ENCODE measurements at places on chromosomes 16 and 17.

DNA sequence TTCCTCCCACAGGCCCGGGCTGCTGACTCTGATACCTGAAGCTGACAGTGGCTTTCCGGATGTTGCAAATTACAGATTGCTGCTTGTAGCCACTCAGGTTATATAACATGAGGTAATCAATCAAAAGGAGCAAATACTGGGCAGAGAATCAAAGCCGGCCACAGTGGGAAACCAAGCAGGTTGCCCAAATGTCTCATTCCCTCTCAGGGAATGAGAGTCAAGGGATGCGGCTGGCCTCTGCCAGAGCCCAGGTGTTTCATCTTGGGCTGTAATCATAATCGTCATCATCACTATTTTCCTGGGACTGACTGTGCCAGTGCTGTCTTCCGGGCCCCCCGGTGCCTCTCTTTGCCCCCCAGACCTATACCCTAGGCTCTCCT lies 292.4 kb upstream of the FOXF1 start:
- H3K4me1 ChIP-seq, result peaks cover 31% of the 10 kb centered on the region
- no peak overlapping the region for H3K27ac ChIP-seq
- no peak overlapping the region for H3K4me3 ChIP-seq
- DNase-seq, result no peak
- no peaks in the 10 kb centered on the region for H3K27me3 ChIP-seq

DNA sequence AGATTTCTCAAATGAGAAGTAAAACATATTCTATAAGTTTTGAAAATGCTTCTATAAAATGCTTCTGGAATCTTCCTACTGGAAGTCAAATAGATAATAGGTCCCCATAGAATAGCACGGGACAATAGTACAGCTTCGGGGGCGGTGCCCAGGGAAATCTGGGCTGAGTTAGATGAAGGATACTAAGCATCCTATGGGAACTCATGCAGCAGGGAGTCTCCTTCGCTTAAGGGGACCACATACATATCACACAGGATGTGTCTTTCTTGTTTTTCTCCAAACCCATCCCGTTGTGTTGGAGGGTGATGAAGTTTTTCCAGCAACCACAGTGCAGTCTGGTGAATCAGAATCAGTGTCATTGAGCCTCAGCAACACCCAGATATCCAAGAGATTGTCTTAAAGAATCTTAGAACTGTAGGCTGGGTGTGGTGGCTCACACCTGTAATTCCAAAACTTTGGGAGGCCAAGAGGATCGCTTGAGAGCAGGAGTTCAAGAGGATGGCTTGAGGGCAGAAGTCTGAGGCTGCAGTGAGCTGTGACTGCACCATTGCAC lies 84.2 kb downstream of the PITPNC1 start:
- no peak overlapping the region for H3K27ac ChIP-seq
- no peaks in the 10 kb centered on the region for H3K27me3 ChIP-seq
- DNase-seq, result no peak
- H3K36me3 ChIP-seq, result peaks cover 3% of the 10 kb centered on the region
- no peaks in the 10 kb centered on the region for H3K4me1 ChIP-seq

- no peak overlapping the region for H3K27ac ChIP-seq
- H3K27me3 ChIP-seq, result peaks cover 8% of the 10 kb centered on the region
- H3K4me3 ChIP-seq, result no peak overlapping the region
- no peaks in the 10 kb centered on the region for H3K36me3 ChIP-seq
Measured at GRCh38 chr17:47213540-47213939, 4.4 kb downstream of the MYL4 start.

- H3K4me1 ChIP-seq, result no peaks in the 10 kb centered on the region
- H3K4me3 ChIP-seq, result no peak overlapping the region
- no peaks in the 10 kb centered on the region for H3K36me3 ChIP-seq
- no peak overlapping the region for H3K27ac ChIP-seq
- H3K27me3 ChIP-seq, result no peaks in the 10 kb centered on the region
Measured at GRCh38 chr16:76532188-76532973, 255.2 kb downstream of the CNTNAP4 start.

- no peaks in the 10 kb centered on the region for H3K4me1 ChIP-seq
- no peak overlapping the region for H3K4me3 ChIP-seq
- no peak overlapping the region for H3K27ac ChIP-seq
- H3K27me3 ChIP-seq, result peaks cover 22% of the 10 kb centered on the region
- no peak for DNase-seq
Measured at GRCh38 chr17:8345951-8346665, 6.5 kb downstream of the ODF4 start.

GRCh38 chr17:8857919-8858318 lies 9.6 kb downstream of the PIK3R6 start:
- H3K4me3 ChIP-seq, result no peak overlapping the region
- H3K27ac ChIP-seq, result no peak overlapping the region
- no peaks in the 10 kb centered on the region for H3K36me3 ChIP-seq
- H3K4me1 ChIP-seq, result no peaks in the 10 kb centered on the region
- peak; percentile 42 for DNase-seq
- H3K27me3 ChIP-seq, result no peaks in the 10 kb centered on the region

- no peaks in the 10 kb centered on the region for H3K4me1 ChIP-seq
- no peak overlapping the region for H3K4me3 ChIP-seq
- no peak for DNase-seq
- no peaks in the 10 kb centered on the region for H3K36me3 ChIP-seq
- no peaks in the 10 kb centered on the region for H3K27me3 ChIP-seq
Measured at GRCh38 chr16:78650339-78651074, 551.1 kb downstream of the WWOX start.

GRCh38 chr17:76384987-76385891 lies 830 bp downstream of the SPHK1 start:
- peaks cover 19% of the 10 kb centered on the region for H3K36me3 ChIP-seq
- peaks cover 13% of the 10 kb centered on the region for H3K4me1 ChIP-seq
- peak overlapping the region; percentile 95 for H3K27ac ChIP-seq
- peak overlapping the region; percentile 80 for H3K4me3 ChIP-seq

GRCh38 chr16:57619606-57620334 lies 8.7 kb upstream of the ADGRG1 start:
- no peak overlapping the region for H3K27ac ChIP-seq
- peaks cover 19% of the 10 kb centered on the region for H3K4me1 ChIP-seq

- peak; percentile 6 for DNase-seq
- no peaks in the 10 kb centered on the region for H3K27me3 ChIP-seq
- peaks cover 5% of the 10 kb centered on the region for H3K36me3 ChIP-seq
Measured at GRCh38 chr17:27640790-27641189, 9.8 kb downstream of the LGALS9 start.

DNA sequence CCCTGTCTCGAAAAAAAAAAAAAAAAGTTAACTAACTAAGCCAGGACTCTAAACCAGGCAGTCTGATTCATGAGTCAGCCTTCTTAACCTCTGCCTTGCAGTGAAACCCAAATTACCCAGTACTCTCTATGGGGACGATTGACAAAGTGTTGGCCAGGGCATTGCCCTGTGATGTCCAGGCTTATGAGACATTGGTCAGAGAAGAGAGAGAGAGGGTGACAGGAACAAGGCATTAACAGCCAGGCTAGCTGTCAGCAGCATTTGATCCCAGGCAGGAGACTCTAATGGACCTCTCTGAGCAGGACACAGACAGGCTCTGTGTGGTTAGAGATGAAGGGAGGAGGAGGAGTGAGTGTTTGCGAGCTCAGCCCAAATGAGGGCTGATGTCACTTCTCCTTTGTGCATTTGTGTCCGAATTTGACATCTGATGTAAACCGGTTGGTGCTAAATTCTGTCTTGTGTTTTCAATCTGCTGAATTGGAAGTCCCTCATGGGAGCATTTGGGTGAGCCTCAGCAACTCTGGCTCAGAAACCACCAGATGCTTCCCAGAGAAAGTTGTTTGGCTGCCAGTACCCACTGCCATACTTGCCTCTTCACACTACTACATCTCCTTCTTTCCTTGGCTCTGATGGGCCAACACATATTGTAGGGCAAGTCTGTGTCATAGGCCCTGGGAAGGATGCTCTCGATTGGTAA lies 4.3 kb upstream of the MYL4 start:
- H3K27ac ChIP-seq, result peak overlapping the region; percentile 24
- H3K4me3 ChIP-seq, result no peak overlapping the region

DNA sequence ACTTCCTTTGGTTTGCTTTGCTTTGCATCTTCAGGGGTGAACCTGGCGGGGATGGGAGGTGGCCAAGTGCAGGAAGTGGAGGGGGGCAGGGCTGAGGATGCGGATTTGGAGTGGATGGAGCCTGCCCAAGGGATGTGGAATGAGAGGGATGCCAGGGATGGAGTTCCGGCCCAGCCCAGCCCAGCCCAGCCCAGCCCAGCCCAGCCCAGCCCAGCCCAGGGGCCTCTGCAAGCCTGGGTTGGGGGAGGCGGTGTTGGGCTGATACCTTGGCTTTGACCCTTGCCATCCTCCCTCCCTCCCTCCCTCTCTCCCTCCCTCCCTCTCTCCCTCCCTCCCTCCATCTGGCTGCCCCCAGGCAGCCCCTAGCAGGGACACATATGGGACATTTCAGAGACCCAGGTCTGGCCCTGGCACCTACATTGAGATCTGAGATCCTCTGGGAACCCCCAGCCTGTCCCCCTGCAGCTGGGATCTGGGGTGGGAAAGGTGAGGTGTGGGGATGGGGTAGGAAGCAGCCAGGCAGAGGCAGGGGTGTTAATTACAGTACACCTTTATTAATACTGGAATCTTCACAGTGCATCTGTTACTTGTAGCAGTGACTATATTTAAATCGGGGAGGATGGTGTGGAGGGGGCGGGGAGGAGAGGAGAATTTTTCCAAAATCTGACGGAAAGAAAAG lies 14.5 kb downstream of the IL34 start:
- no peak overlapping the region for H3K27ac ChIP-seq
- H3K4me3 ChIP-seq, result no peak overlapping the region
- H3K4me1 ChIP-seq, result peaks cover 3% of the 10 kb centered on the region
- DNase-seq, result no peak

DNA sequence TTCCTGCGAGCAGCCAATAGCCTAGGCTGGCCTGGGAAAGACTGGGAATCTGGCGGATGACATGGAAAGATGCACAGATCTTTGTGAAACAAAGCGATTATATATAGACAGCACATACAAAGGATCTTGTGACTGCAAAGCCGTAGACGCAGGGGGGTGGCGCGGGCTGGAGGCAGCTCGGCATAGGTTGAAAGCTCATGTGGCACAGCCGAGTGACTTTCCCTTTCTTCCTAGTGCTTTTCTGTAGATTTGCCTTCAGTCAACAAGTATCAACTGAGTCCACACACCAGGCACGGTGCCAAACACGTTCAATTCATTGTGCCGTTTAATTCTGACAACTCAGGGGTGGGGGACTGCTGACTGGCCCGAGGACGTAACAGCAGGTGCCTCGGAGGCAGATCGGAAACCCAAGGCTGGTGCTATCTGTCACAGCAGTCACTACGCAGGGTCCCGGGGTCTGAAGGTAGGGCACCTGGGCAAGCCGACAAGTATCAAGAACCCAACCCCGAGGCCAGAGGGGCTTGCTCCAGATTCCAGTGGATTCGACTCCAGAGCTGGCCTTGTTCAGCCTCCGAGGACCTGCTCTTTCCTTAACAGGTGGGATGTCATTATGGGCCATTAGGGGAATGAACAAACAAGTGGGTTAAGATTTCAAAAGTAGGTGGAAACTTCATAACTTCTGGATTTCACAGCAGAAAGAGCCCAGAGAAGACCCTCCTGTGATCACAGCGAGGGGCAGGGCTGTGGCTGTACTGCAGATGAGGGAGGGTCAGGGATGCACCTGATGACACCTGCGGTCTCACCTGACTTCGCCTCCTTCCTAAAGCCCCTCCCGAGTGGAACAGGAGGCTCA lies 5.9 kb downstream of the PAM16 start:
- H3K27me3 ChIP-seq, result no peaks in the 10 kb centered on the region
- DNase-seq, result no peak
- H3K4me1 ChIP-seq, result peaks cover 8% of the 10 kb centered on the region
- H3K36me3 ChIP-seq, result peaks cover 7% of the 10 kb centered on the region
